ENCODE measurements at places on chromosomes 3 and 15. TPM values are rescaled to one million over a fixed set of nuclear protein-coding genes. Genes with fewer than 3 reads are reported as not detected.

DNA sequence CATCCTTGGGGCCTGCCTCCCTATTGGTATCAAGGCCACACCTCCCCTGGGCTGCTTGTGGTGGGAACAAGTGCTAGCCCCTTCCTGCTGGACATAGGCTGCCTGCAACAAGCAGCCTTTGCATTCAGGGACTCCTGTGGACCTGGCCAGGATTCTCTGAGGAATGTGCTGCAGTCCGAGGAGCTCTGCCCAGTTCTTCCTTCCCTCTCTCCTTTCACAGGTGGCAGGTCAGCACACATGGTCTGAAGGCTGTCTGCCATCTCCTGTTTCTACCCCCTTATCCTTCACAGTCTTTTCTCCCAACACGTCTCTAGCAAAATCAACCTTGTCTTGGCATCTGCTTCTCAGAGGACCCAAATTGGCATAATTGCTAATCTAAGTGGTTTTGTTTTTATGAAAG, 97.0 kb upstream of the LIPC start:
- no peak overlapping the region for H3K4me3 ChIP-seq
- H3K4me1 ChIP-seq, result peaks cover 44% of the 10 kb centered on the region
- DNase-seq, result no peak

GRCh38 chr15:60611592-60612346, 132.8 kb upstream of the ICE2 start:
- H3K27me3 ChIP-seq, result peaks cover 5% of the 10 kb centered on the region
- H3K36me3 ChIP-seq, result no peaks in the 10 kb centered on the region
- DNase-seq, result no peak
- no peak overlapping the region for H3K27ac ChIP-seq
- H3K4me3 ChIP-seq, result no peak overlapping the region

GRCh38 chr15:50904211-50904610, 4.3 kb upstream of the AP4E1 start:
- no peak for DNase-seq
- H3K4me1 ChIP-seq, result peaks cover 14% of the 10 kb centered on the region
- peaks cover 6% of the 10 kb centered on the region for H3K36me3 ChIP-seq
- H3K27ac ChIP-seq, result no peak overlapping the region
- no peaks in the 10 kb centered on the region for H3K27me3 ChIP-seq
- H3K4me3 ChIP-seq, result no peak overlapping the region

- no peak for DNase-seq
- H3K36me3 ChIP-seq, result peaks cover 26% of the 10 kb centered on the region
Measured at GRCh38 chr3:32147933-32148332, 41.5 kb downstream of the GPD1L start.

BUB1B gene
- total RNA-seq, result 99.5 TPM

GRCh38 chr3:20099060-20099459, 58.8 kb downstream of the KAT2B start:
- H3K36me3 ChIP-seq, result peaks cover 19% of the 10 kb centered on the region
- H3K27ac ChIP-seq, result no peak overlapping the region
- H3K4me1 ChIP-seq, result peaks cover 21% of the 10 kb centered on the region
- no peaks in the 10 kb centered on the region for H3K27me3 ChIP-seq

C3orf62 gene
- 3.7 TPM for total RNA-seq

MESP2 gene
- 0.30 TPM for total RNA-seq

DNA sequence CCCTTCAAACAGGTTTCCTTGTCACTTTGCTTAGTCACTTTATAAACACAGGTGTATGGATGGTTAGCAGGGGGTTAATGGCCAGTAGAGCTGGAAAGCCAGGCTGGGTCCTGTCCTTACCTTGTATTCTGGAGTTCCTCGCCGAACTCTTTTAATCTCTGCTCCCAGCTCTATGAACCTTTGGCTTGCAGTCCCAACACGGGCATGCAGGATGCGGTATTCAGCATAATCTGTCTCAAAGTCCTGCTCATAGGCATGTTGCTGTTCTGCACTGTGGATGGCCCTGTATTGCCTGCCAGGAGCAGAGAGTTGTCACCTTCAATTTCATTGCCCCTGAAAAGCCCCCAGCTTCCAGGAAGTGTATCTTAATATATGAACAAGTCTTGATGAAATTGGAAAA, 2.7 kb downstream of the ELL3 start:
- H3K36me3 ChIP-seq, result peaks cover 39% of the 10 kb centered on the region
- no peak overlapping the region for H3K4me3 ChIP-seq
- H3K4me1 ChIP-seq, result peaks cover 17% of the 10 kb centered on the region
- no peaks in the 10 kb centered on the region for H3K27me3 ChIP-seq
- H3K27ac ChIP-seq, result peak overlapping the region; percentile 21

DNA sequence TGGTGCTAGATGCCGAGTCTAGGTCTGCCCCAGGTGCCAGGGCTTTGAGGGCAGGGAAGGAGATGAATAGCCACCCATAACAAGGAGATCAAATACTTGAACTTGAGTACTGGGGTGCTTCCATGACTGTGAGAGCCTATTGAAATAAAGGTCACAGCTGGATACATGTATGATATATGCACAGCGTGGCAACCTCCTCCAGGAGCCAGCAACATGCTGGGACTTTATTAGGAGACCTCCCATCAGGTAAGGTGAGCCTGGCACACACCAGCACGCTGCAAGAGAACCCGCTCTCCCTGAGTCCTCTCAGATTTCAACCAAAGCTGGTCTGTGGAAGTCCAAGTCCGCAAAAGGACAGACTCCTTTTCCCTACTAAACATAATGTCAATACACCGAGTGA, 10.5 kb upstream of the HES1 start:
- H3K4me3 ChIP-seq, result no peak overlapping the region
- no peak for DNase-seq
- no peak overlapping the region for H3K27ac ChIP-seq
- H3K36me3 ChIP-seq, result no peaks in the 10 kb centered on the region
- H3K4me1 ChIP-seq, result no peaks in the 10 kb centered on the region

- no peak overlapping the region for H3K4me3 ChIP-seq
- no peaks in the 10 kb centered on the region for H3K27me3 ChIP-seq
- H3K4me1 ChIP-seq, result no peaks in the 10 kb centered on the region
- H3K27ac ChIP-seq, result no peak overlapping the region
- no peak for DNase-seq
Measured at GRCh38 chr15:89623165-89623564, 32.1 kb downstream of the KIF7 start.

DNA sequence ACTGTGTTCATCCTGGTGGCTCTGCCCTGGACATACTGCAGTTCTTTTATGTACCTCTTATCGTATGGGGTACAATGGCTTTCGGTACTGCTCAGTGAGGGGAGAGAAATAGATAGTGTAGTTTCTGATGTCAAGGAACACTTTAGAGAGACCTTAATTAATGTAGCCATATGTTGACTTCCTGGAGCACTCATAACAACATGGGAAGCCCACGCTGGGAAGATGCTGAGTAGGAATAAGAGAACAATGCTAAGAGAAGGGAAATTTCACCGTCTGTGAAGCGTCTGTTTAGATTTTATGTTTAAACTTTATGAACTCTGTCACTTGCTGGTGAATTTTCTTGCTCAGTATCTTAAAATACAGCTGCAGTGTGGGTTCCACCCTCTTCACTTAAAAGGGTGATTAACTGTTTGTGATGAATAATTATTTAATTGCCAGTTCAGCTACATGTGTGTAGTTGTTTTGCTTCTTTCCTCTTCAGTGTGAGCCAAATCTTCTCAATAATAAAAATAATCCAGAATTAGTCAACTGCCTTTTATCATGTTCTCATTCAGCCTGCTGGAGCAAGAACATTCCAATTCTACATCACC, 373.1 kb upstream of the TPRG1 start:
- H3K27ac ChIP-seq, result no peak overlapping the region
- H3K4me1 ChIP-seq, result peaks cover 7% of the 10 kb centered on the region
- no peak overlapping the region for H3K4me3 ChIP-seq
- H3K27me3 ChIP-seq, result no peaks in the 10 kb centered on the region
- DNase-seq, result no peak

- peaks cover 5% of the 10 kb centered on the region for H3K27me3 ChIP-seq
- no peaks in the 10 kb centered on the region for H3K36me3 ChIP-seq
- H3K4me3 ChIP-seq, result no peak overlapping the region
- H3K4me1 ChIP-seq, result peaks cover 23% of the 10 kb centered on the region
Measured at GRCh38 chr3:71732637-71733036, 7.4 kb upstream of the EIF4E3 start.

DNA sequence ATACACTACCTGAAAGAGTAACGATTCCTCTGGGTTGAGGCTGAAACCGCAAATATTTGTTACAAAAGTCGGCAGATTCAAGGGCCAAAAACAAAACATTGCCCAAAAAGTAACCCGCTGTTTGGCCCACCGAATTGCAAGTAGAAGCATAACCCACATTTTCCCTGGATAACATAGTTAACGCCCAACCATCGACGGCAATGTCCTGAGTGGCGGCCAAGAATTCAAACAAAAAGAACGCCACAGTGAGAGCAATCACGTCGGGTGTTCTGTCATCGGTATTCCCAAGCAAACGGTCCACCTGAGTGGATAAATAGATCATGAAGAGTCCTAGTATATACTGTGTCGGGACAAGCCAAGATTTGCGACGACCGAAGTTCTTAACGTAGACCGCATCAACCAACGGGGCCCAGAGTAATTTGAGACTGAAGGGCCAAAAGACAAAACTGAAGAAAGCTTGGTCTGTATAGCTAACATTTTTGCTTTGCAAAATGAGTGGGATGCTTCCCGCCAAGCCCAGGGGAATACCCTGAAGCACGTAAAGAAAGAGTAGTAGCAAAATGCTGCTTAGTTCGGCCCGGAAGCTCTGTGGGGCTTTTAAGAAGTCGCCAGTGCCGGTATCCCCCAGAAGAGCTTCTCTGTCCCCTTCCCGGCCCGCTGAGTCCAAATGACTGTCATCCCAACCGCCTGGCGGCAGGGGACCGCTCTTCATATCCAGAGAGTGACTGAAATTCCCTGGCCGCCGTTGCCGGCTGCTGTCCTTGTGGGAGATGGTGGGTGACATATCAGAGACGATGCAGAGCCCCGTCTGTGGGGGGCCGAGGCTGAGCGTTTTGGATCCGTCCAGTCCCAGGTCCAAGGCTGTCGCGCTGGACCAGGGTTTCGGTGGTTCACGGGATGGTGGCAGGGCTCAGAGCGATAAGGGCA, 750 bp downstream of the SLC33A1 start:
- peaks cover 36% of the 10 kb centered on the region for H3K4me1 ChIP-seq
- H3K36me3 ChIP-seq, result peaks cover 33% of the 10 kb centered on the region
- peak; percentile 67 for DNase-seq
- H3K27ac ChIP-seq, result peak overlapping the region; percentile 99
- peak overlapping the region; percentile 99 for H3K4me3 ChIP-seq

DNA sequence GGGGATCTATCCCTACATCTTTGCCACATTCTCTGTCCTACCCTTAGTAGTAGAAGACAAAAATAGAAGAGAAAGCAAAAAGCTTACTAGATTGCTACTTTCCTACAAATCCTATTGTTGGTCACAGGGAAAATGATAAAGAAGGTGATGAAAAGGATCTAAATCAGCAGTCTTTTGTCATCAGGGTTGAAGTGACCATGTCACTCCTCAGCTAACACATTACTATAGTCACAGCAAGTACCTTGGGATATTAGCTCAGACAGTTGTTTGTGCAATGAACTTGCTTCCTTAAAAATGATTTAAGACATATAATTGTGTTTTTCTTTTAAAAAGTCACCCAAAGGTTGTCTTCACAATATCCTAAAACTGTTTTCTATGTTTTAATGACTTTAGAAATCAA, 6.3 kb downstream of the ST3GAL6 start:
- DNase-seq, result no peak
- H3K4me1 ChIP-seq, result peaks cover 5% of the 10 kb centered on the region
- H3K27ac ChIP-seq, result no peak overlapping the region
- H3K27me3 ChIP-seq, result peaks cover 13% of the 10 kb centered on the region
- no peak overlapping the region for H3K4me3 ChIP-seq
- H3K36me3 ChIP-seq, result no peaks in the 10 kb centered on the region

DNA sequence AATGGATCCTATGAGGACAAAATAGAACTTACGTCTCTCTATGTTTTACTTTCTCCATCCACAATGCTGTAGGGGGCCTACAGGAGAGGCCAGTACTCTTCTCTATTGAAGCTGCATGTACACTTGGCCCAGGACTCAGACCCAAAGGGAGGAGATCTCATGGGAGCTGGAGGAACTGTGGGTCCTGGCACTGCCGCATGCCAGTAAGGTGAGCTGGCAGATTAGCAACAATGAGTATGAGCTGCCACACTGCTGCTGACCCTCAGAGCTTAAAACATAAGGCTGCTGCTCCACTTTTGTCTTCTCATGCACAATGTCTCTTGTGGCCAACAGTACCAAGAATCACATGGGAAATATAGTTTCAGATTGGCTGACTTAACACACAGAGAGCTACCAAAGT, 57.8 kb upstream of the TBC1D5 start:
- DNase-seq, result no peak
- no peaks in the 10 kb centered on the region for H3K36me3 ChIP-seq
- H3K4me1 ChIP-seq, result peaks cover 4% of the 10 kb centered on the region
- peaks cover 5% of the 10 kb centered on the region for H3K27me3 ChIP-seq
- no peak overlapping the region for H3K4me3 ChIP-seq

DNA sequence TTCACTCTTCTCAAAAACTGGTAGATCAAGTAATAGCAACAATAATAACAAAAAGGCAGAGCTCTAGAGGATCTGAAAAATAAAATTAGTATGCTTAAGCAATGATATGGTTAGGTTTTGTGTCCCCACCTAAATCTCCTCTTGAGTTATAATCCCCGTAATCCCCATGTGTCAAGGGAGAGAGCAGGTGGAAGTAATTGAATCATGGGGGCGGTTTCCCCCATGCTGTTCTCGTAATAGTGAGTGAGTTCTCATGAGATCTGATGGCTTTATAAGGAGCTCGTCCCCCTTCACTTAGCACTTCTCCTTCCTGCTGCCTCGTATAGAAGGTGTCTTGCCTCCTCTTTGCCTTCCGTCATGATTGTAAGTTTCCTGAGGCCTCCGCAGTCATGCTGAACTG, 60.2 kb upstream of the ABHD2 start:
- no peaks in the 10 kb centered on the region for H3K36me3 ChIP-seq
- H3K4me1 ChIP-seq, result peaks cover 3% of the 10 kb centered on the region
- DNase-seq, result no peak

GRCh38 chr15:58641660-58642059, 107.8 kb downstream of the ADAM10 start:
- DNase-seq, result no peak
- H3K27me3 ChIP-seq, result no peaks in the 10 kb centered on the region
- no peak overlapping the region for H3K27ac ChIP-seq
- H3K4me1 ChIP-seq, result peaks cover 14% of the 10 kb centered on the region
- peaks cover 38% of the 10 kb centered on the region for H3K36me3 ChIP-seq

SPTSSB gene
- total RNA-seq, result not detected

DNA sequence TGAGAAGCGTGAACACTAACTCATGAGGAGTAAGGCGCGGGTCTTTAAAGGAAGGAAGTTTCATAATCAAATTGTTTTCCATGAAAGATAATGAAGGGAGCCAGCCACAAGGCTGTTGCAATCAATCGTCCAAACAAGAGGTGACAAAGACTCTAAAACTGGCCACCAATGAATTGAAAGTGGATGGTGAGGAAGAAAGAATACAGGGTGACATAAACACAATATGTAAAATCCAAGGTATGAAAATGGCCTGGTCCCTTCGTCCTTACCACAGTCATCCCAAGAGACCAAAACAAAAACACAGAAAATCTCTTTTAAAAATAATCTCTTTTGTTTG, 12.0 kb downstream of the CD86 start:
- peaks cover 4% of the 10 kb centered on the region for H3K4me1 ChIP-seq
- no peak overlapping the region for H3K4me3 ChIP-seq
- H3K27me3 ChIP-seq, result peaks cover 4% of the 10 kb centered on the region
- H3K36me3 ChIP-seq, result no peaks in the 10 kb centered on the region
- DNase-seq, result no peak
